Activated CD4-positive, alpha-beta T cell treated with anti-CD3 and anti-CD28 coated beads, Interleukin-2, amount 50 U/mL, for 1 hour (primary cell): ENCODE measurements at places on chromosomes 7 and 10.

DNA sequence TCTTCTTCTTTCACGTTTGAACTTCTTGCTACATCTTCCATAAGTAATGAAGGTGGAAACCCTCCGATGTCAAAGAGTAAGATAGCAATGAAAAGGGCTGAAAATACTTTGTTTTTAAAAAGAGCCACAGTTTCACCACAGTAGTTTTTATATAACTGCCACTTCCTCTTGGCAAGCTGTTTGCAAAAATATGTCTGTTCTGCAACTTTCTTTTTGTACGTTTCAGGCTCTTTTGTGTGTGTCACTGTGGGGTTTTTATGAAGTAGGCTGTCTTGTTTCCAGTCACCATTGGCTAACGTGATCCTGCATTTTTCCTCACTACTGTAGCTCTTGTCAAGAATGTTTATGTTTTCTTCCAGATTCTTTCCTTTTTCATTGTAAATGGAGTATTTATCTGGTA is 55.6 kb downstream of the SLC16A9 start:
- DNase-seq: no peak

GRCh38 chr7:17301471-17302456 is 3.3 kb downstream of the AHR start:
- DNase-seq: peak; percentile 50

DNA sequence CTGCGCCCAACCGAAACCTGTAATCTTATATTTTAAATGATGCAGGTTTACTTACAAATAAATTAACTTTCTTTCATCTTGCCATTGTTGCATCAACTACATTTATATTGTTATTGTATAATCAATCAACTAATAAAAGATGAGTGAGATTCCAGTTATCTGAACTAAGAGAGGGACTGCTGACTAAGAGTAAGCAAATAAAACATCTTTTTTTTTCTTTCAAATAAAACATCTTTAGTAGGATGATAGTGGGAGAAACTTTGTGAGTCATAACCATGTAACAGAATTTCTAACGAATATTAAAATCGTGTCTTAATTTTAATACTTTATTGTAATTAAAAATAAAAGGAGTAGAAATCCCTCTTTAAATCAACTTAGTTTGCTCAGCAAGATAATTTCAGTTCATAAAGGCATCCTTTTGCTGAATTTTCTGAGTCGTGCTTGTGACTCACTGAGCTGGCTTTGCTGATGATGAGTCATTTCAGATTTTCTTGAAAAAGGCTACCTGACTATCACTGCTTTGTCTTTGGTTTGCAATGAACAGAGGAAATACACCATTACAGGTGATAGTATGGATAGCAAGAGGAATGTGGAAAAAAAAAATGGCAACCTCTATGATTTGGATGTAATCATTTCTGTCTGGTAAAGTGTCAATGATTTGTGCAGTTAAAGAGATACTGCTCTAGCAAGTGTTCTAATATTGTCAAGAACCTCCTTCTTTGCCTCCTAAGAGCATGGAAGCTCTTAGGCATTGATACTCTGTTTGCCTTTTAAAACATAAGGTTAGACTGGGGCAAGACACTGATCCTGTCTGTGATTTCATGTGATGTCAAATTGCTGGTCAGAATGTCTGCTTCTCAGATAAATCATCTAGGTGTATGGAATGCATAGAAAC is 119.5 kb downstream of the GPR158 start:
- no peak for DNase-seq

DNA sequence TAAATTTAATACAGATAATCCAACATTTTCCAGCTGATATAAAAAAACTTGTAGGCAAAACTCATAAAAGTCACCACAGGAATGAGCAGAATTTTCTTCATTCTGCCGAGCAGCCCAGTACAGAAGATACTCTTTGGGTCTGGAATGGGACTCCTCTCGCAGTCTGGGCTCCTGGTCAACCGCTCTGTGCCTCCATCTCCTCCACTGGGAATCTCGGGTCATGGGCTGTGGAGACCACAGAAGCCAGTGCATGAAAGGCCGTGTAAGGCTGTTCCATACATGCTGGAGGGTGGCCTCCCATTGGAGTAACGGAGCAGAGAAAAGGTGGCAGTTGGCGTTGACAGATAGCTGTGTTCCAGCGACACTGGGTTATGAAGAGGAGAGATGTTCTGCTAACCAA is 616.4 kb upstream of the MGMT start:
- DNase-seq: no peak

DNA sequence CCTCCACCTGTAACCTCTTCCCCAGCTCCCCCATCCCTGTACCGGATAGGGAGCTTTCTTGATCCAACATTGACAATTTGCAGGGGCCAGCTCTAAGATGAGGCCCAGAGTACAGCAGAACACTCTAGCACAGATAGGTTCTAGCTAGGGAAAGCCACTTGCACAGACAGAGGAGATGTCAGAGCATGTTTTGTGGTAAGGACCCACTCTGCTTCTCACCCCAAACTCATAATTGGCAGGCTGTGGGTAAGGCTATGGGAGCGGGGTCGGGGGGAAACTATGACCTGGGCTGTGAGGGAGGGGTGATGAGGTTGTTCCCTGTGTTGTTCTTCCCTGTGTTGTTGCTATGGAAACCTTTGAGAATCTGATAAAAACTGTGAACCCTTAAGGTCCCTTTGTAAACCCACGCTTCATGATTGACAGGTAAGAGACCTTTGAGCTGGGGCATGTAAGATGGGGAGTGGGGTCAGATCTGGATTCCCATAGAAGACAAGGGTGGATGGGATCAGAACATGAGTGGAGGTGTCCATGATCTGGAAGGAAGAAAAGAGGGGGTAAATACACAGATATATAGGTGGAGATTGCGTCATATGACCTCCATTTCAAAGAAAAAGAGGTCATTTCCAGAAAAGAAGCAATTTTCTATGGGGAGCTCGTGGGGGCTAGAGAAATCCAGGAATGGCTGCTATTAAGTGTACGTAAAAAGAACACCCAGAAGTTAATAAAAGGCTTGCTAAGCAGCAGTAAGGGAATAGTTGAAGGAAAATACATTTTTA is 4.0 kb downstream of the CALD1 start:
- no peak for DNase-seq

- no peak for DNase-seq
Observed at GRCh38 chr7:146902266-146902665, 785.7 kb downstream of the CNTNAP2 start.

GRCh38 chr10:102673819-102674511 is 29.7 kb downstream of the TRIM8 start:
- peak; percentile 70 for DNase-seq

GRCh38 chr7:138245216-138245615 is 169.0 kb downstream of the AKR1D1 start:
- no peak for DNase-seq

DNA sequence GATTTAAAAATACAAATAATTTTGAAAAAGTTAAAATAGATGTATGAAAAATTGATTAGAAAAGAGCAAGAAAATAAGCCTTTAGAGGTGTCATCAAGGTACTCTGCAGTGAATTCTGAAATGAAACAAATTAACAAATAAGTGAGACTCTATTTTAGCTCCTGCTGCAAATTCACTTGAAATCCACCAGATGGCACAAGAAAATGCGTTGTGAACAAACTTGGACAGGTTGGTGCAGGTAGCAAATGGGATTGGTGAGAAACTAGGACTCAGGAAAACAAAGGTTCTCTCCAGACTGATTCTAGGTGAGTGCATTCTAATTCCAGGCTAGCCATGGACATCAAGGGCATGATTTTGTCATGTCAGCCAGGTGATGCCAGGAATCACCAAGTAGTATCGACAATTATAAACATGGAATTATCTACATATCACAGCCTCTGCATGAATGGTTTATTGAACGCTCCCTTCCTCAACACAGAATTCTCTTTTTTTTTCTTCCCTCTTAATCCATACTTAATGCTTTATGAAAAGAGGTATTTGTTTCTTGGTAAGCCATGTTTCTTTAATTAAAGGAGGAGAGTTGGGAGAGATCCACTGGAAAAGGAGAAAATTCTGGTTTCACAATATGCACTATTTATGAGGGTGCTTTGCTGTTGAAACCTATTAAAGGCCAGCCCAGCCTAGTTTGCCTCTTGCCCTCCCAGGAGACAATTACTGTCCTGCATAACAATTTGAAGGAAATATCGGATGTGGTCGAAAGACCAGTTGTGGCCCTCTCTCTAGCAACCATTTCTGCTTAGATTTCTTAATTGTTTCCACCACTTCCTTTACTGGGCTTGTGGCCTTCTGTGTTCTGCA is 118.1 kb downstream of the ZNF365 start:
- no peak for DNase-seq

GRCh38 chr10:133350950-133351329 is 3.8 kb downstream of the PRAP1 start:
- DNase-seq: no peak

GRCh38 chr7:84528756-84529479 is 334.3 kb upstream of the SEMA3A start:
- DNase-seq: no peak

DNA sequence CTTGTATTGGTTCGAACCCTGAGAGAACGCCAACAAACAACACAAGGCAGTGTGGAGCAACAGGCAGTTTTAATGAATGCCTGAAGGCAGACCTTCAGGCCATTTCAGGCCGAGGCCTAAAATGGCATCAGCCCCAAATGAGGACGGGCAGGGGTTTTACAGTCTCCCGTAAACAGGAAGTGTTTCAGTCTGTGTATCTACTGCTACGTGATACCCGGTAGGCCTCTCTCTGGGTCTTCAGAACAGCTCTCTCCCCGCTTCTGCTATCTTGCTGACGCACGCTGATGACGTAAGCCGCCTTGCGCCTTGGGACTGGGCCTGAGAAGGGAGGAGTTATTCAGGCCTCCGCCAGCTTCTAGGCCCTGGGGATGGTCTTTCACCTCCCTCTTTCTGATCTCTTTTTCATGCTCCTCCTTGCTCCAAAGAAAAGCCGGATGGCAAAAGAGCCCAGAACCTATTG is 67.7 kb downstream of the ST8SIA6 start:
- no peak for DNase-seq

- DNase-seq: no peak
Observed at GRCh38 chr10:132500781-132501415, 36.7 kb upstream of the INPP5A start.

DNA sequence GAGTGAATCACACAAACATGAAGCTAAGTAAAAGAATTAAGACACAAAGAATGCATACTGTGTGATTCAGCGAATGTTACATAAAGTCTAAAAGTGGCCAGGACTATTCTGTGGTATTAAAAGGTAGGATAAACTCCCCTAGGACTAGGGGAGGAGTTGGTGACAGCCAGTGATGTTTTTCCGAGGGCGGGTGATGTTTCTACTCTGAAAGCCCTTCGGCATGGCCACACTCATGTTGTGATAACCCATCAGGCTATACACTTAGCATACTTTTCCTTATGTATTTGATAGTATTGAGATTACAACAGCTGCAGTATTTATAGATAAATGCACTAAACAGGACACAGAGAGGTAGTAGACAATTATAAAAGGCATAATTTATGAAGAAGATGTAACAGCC is 15.8 kb upstream of the CYP2E1 start:
- no peak for DNase-seq

GRCh38 chr7:127056202-127056601 is 196.5 kb downstream of the GRM8 start:
- no peak for DNase-seq

- no peak for DNase-seq
Observed at GRCh38 chr10:96618653-96619052, 31.8 kb upstream of the TM9SF3 start.
